Stimulated activated CD4-positive, alpha-beta T cell treated with anti-CD3 and anti-CD28 coated beads, Interleukin-12 subunit alpha, Interleukin-12 subunit beta, amount 100 ng/mL, for 4 hours (primary cell): ENCODE measurements at places on chromosomes 7 and 10.

DNA sequence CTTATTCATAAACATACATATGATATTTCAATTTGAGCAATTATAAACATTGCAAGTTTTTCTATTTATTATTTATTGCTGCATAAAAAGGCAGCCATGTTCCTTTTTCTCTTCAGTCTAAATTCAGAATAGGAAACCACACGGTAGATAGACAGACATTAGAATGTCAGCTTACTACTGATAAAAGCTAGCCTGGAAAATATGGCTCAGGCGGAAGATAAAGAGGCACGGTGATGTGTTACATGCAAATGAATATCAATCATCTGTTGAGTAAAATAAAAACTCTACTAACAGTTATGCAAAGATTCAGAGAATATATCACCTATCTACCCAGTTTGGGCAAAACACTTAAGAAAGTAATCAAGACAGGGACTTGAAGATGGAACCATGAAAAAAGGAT lies 73.5 kb upstream of the PDSS1 start:
- no peak for DNase-seq

GRCh38 chr7:34036051-34036920 lies 130.9 kb downstream of the BMPER start:
- DNase-seq: no peak

DNA sequence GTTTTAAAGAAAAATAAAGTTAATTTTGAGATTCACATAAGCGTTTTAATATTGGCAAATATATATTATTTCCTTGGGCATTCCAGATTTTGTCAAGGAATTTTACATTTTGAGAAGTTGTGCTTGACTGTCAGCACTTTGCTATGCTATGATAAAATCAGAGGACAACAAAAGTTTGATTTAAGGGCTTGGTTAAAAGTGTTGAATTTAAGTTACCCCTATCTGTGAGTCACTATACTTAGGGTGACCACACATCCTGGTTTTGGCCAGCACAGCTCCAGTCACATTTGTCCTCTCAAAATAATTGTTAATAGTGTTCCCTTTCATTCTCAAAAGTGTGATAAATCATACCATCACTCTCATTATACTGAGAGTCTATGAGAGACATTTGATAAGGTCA lies 34.2 kb upstream of the ANK3 start:
- no peak for DNase-seq

GRCh38 chr7:50662996-50663395 lies 97.8 kb upstream of the DDC start:
- no peak for DNase-seq

DNA sequence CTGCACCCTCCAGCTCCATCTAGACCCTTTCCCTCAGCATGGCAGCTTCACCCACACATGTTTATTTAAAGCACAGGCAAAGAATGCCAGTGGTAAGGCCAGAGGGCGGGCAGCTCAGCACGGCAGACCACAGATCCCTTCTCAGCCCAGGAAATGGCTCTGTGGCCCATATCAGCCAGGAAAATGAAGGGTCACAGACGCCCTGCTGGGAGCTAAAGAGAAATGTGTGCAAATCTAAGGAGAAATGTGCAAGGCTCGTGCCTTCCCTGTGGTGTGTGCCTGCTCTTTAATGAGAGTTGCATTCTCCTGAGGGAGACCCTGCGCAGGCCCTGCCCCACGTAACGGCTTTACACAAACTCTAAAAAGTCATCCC lies 23.0 kb downstream of the PTPRN2 start:
- no peak for DNase-seq

GRCh38 chr10:15043674-15044073 lies at the start of gene OLAH:
OLAH (plus strand) TSS chr10:15043943; CDS start chr10:15047289, 3,346 bp downstream.
- DNase-seq: no peak

- peak; percentile 23 for DNase-seq
These were observed at the start of gene AMPH for GRCh38 chr7:38630720-38631673. AMPH (minus strand) TSS chr7:38631373; CDS start chr7:38631351, 22 bp downstream.

GRCh38 chr10:52573347-52573746 lies 199.2 kb downstream of the MBL2 start:
- DNase-seq: no peak

DNA sequence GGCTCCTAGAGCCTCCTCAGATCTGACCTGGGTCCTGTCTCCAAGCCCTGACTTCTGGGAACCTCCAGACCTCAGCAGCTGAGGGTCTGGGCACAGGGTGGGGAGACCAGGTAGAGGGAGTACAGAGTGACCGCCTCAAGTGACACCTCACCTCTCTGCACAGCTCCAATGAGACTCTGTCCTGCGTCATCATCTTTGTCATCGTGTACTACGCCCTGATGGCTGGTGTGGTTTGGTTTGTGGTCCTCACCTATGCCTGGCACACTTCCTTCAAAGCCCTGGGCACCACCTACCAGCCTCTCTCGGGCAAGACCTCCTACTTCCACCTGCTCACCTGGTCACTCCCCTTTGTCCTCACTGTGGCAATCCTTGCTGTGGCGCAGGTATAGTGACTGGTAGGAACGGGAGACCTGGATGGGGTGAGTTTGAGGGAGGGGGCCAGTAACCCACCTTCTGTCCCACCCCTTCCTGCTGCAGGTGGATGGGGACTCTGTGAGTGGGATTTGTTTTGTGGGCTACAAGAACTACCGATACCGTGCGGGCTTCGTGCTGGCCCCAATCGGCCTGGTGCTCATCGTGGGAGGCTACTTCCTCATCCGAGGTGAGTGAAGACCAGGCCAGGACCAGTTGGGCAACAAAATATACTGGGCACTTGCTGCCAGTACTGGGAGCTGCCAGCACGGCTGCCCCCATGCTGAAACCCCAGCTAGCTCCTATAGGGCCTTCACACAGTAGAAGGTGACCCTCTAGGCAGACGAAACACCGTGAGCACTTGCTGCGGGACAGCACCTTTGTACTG lies 17.8 kb downstream of the SMO start:
- no peak for DNase-seq

- no peak for DNase-seq
These were observed 27.7 kb downstream of the SLC29A3 start for GRCh38 chr10:71346731-71347130.

GRCh38 chr10:48765039-48765438 lies 80.4 kb downstream of the WDFY4 start:
- no peak for DNase-seq

DNA sequence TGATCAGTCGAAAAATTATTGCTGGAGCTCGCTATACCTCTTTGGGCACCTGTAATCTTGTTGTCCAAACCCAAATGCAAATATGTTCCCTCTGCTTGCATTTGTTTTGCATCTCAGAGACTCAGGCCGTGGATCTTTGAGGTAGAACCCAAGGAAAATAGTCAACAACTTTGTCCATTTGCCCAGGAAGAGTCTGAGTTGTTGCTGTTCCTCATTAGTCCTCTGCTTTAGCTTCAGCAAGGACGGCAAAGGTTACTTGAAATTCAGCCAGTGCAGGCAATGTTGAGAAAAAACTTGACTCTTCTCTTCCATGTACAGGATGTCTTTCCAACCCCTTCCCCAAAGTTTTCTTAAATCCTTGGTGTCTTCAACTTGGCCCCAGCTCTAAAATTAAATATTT lies 45.8 kb downstream of the PDK4 start:
- DNase-seq: no peak

- DNase-seq: no peak
These were observed 90.8 kb downstream of the CHN2 start for GRCh38 chr7:29285444-29285793.

DNA sequence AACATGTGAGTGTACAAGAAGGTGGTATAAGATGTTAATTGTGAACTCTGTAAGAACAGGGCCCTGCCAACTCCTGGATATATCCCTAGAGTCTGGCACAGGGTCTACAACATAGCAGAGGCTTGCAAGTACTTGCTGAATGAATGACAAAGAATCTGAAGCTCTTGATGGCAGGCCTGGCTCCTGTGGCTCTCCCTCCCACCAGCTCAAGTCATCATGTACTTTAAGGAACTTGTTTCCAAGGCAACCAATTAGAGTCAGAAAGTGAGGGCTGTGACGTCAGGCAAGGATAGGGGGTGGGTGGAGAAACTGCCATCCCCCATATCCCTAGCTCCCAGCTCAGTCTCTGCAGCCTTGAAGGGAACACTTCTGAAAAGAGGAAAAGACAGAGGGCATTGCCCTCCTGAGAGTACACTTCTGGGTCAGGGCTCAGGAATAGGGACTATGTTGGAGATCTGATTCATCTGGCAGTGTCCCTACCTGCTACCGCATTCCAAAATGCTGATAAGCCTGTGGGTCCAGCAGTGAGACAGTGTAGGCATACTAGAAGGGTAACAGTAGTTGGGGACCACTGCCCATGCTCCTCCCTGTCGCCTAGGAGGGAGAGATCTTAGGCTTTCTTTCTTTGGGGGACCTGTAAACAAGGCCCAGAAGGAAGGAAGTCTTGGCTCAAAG lies 34.6 kb upstream of the BTRC start:
- no peak for DNase-seq

- DNase-seq: peak; percentile 74
These were observed 26.4 kb downstream of the HIF1AN start for GRCh38 chr10:100562008-100562672.

GRCh38 chr10:36489181-36489580 lies 636.2 kb upstream of the ANKRD30A start:
- no peak for DNase-seq

- DNase-seq: peak; percentile 22
These were observed 143.2 kb upstream of the RET start for GRCh38 chr10:42933448-42934340.

DNA sequence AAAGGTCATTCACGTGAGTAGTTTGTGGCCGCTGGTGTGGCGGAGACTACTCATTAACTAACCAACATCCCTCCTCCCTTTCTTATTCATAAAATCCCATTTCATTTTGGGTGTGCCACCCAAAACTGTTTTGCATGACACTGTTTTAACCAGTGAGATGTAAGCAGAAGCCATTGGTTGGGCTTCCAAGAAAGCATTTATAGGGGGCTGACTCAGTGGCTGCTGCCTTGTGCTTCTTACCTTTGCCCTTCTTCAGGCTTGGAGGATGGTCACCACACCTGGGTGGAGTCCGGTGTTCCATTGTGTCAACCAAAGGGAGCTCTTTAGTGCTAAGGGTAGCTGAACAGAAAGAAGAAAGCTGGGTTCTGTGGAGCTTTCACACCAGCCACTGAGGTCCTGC lies 37.2 kb upstream of the EPC1 start:
- no peak for DNase-seq

DNA sequence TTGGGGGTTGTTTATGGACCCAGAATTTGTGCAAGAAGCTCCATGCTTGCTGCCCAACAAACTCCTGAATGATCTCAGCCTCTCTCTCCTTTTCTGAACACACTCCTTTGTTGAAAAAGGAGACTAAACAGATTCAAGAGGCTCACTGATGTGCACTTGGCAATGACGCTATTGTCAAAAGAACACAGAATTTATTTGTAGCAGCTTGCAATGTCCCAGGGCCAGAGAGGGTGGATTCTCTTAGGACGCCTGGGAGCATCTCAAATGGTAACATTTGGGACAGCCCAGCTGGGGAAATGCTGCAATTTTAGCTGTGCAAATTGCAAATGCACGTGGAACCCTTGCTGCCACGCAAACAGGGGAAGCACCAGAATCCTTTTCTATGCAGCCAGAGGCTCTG lies 79.9 kb downstream of the GPR26 start:
- no peak for DNase-seq

GRCh38 chr7:128100949-128101713 lies 69.9 kb upstream of the LRRC4 start:
- DNase-seq: no peak

DNA sequence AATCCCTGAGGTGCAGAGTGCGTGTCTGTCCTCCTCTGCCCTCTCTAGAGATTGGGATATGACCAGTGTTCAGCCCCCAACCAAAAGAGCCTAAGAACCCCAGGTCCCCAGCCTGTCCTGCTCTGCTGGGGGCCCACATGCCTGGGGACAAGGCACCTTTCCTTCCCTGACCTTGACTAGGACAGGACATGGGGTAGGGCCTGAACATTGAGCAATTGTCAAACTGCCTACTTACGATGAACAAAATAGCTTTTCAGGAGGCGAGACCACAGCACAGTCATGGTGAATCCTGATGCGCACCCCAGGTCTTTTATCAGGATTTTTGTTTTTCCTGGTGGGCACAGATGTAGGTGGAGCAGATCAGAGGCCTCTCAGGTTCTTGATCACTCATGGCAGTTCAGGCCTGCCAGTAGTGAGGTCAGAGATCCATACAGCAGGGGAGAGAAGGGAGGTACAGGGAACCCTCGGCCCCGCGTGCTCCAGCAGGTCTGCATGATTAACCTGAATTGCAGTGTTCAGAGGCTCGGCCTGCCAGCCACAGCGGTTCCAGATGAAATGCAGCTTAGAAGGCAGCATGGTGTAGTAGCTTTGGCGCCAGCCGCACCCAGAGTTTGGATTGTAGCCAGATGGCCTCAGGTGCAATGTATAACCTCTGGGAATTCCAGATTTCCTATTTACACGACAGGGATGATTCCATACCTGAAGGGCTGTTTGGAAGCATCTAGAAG lies 191.3 kb downstream of the CUX1 start:
- no peak for DNase-seq

- no peak for DNase-seq
These were observed 40.4 kb downstream of the BAMBI start for GRCh38 chr10:28717656-28718201.

GRCh38 chr10:47255866-47256265 lies 44.1 kb upstream of the GDF10 start:
- no peak for DNase-seq

- DNase-seq: no peak
These were observed 42.0 kb downstream of the GOLGA7B start for GRCh38 chr10:97891497-97892167.

GRCh38 chr7:105905910-105906568 lies 29.6 kb upstream of the ATXN7L1 start:
- no peak for DNase-seq

GRCh38 chr10:61760943-61761824 lies 98.5 kb downstream of the CABCOCO1 start:
- no peak for DNase-seq

GRCh38 chr7:1761097-1761496 lies 91.0 kb downstream of the ELFN1 start:
- DNase-seq: no peak

DNA sequence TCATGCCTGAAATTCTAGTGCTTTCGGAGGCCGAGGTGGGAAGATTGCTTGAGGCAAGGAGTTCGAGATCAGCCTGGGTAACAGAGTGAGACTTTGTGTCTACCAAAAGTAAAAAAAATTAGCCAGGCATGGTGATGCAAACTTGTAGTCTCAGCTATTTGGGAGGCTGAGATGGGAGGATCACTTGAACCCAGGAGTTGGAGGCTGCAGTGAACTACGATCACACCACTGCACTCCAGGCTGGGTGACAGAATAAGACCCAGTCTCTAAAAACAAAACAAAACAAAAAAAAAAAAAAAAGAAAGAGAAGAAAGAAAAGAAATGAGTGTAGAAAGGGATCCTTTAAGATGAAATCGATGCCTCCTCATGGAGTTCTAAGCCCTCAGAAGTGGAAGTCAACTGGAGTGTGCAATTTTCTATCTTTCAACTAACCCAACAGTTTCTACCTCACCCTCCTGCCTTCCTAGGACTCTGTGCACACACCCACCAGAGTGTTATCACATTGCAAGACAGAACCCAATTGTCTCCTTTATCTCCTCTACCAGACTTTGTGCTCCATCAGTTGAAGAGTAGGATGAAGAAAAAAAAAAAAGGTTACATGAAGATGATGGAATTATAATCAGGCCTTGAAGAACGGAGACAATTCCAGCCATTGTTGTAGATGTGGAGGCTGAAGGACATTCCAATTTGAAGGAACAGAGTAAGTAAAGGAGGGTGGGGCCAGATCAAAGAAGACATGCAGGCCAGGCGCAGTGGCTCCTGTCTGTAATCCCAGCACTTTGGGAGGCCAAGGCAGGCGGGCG lies 26.9 kb downstream of the NYAP1 start:
- DNase-seq: no peak
